ENCODE measurements at places on chromosomes 12 and 14. TPM values are rescaled to one million over a fixed set of nuclear protein-coding genes. Genes with fewer than 3 reads are reported as not detected.

The RPL10L gene
- total RNA-seq: not detected

The FAM186B gene
- 0.06 TPM for total RNA-seq

The CCDC184 gene
- total RNA-seq: 0.19 TPM

The SLC38A1 gene
- total RNA-seq: 8.1 TPM

The KRT78 gene
- not detected for total RNA-seq

The MAP3K9 gene
- not detected for total RNA-seq

The KRT2 gene
- not detected for total RNA-seq

The MMP19 gene
- 37.2 TPM for total RNA-seq

The SMIM41 gene
- not detected for total RNA-seq

The IFI27 gene
- 6.8 TPM for total RNA-seq

The GUCY2C gene
- not detected for total RNA-seq

The KRT79 gene
- total RNA-seq: not detected

The C12orf50 gene
- not detected for total RNA-seq

The LRRK2 gene
- total RNA-seq: 5.8 TPM

The OR6C2 gene
- total RNA-seq: not detected

The PPM1A gene
- 21.1 TPM for total RNA-seq

The ASB2 gene
- total RNA-seq: not detected

The TMEM63C gene
- total RNA-seq: not detected

The PAX9 gene
- not detected for total RNA-seq

The SOCS4 gene
- 8.1 TPM for total RNA-seq

The LIN7A gene
- total RNA-seq: 14.1 TPM

The SALL2 gene
- total RNA-seq: 8.8 TPM

The PAH gene
- total RNA-seq: not detected

The LMO3 gene
- 34.1 TPM for total RNA-seq

The ANHX gene
- total RNA-seq: not detected

The SERPINA12 gene
- total RNA-seq: not detected
